Liver (tissue), 10 donors: ENCODE measurements at places on chromosomes 16 and 17. TPM values are rescaled to one million over a fixed set of nuclear protein-coding genes. Genes with fewer than 3 reads are reported as not detected.

DNA sequence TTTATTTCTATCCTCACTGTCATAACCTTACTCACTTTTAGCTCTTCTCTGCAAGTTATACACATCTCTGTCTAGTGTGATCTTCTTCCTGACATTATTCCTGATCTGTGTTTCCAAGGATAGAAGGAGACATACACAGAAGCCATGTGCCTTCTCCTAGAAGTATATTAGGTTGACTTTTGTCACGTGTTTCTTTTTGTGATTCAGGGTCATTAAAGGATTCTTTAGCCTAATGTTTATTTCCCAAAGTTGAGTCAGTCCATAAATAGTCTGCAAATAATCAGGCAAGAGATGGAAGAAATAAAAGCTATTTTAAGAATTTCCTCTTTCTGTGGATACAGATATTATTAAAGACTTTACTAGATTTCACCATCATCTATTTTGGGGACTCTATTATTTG, 214.1 kb upstream of the GOT2 start:
- H3K4me3 ChIP-seq = no peak overlapping the region
- H3K4me1 ChIP-seq = no peaks in the 10 kb centered on the region
- H3K36me3 ChIP-seq = no peaks in the 10 kb centered on the region
- H3K27ac ChIP-seq = no peak overlapping the region
- H3K27me3 ChIP-seq = no peaks in the 10 kb centered on the region
- no peak for DNase-seq

GRCh38 chr17:7322520-7323194, 6.5 kb downstream of the NEURL4 start:
- H3K27me3 ChIP-seq = no peaks in the 10 kb centered on the region
- no peak overlapping the region for H3K27ac ChIP-seq
- no peak for DNase-seq
- no peak overlapping the region for H3K4me3 ChIP-seq
- H3K4me1 ChIP-seq = no peaks in the 10 kb centered on the region

GRCh38 chr17:50101346-50102163, 6.4 kb downstream of the PDK2 start:
- peaks cover 5% of the 10 kb centered on the region for H3K36me3 ChIP-seq
- H3K4me3 ChIP-seq = peak overlapping the region; percentile 28
- no peaks in the 10 kb centered on the region for H3K27me3 ChIP-seq
- DNase-seq = no peak

- peak; percentile 39 for DNase-seq
- no peaks in the 10 kb centered on the region for H3K36me3 ChIP-seq
- H3K27ac ChIP-seq = no peak overlapping the region
- no peaks in the 10 kb centered on the region for H3K4me1 ChIP-seq
- no peak overlapping the region for H3K4me3 ChIP-seq
- H3K27me3 ChIP-seq = no peaks in the 10 kb centered on the region
Observed at GRCh38 chr16:88536971-88537751, 33.0 kb upstream of the ZC3H18 start.

GRCh38 chr16:3762107-3762750, 44.9 kb upstream of the TRAP1 start:
- H3K4me1 ChIP-seq = no peaks in the 10 kb centered on the region
- H3K27ac ChIP-seq = no peak overlapping the region
- DNase-seq = no peak

- DNase-seq = no peak
- H3K27ac ChIP-seq = no peak overlapping the region
- peaks cover 3% of the 10 kb centered on the region for H3K36me3 ChIP-seq
- no peak overlapping the region for H3K4me3 ChIP-seq
- no peaks in the 10 kb centered on the region for H3K27me3 ChIP-seq
Observed at GRCh38 chr16:2206780-2207433, 1.7 kb downstream of the MLST8 start.

DNA sequence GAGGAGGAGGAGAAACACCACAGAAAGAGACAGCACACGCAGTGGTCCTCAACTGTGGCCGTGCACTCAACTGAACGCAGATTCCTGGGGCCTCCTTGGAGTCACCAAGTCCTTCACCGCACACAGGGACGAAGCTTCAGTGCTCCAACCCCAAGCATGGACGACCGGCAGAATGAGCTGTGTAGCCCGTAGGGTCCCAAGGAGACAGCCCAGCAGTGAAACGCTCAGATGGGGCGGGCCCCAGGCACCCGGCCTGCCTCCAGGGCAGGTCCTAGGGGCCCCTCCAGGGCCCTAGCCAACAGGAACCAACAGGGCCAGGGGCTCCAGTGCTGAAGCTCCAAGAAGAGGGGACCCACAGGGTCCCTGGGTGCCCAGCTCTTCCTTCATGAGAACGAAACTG, 13.2 kb downstream of the RAB40B start:
- no peaks in the 10 kb centered on the region for H3K27me3 ChIP-seq
- DNase-seq = no peak
- H3K27ac ChIP-seq = peak overlapping the region; percentile 46
- H3K4me3 ChIP-seq = no peak overlapping the region
- peaks cover 18% of the 10 kb centered on the region for H3K4me1 ChIP-seq

GRCh38 chr16:76222853-76223252, 54.3 kb upstream of the CNTNAP4 start:
- no peak for DNase-seq
- no peaks in the 10 kb centered on the region for H3K27me3 ChIP-seq
- H3K27ac ChIP-seq = peak overlapping the region; percentile 28
- peaks cover 3% of the 10 kb centered on the region for H3K4me1 ChIP-seq
- no peak overlapping the region for H3K4me3 ChIP-seq

- H3K27me3 ChIP-seq = no peaks in the 10 kb centered on the region
- no peak for DNase-seq
- H3K4me1 ChIP-seq = no peaks in the 10 kb centered on the region
- H3K4me3 ChIP-seq = no peak overlapping the region
Observed at GRCh38 chr17:57413848-57414651, 157.7 kb downstream of the MSI2 start.

DNA sequence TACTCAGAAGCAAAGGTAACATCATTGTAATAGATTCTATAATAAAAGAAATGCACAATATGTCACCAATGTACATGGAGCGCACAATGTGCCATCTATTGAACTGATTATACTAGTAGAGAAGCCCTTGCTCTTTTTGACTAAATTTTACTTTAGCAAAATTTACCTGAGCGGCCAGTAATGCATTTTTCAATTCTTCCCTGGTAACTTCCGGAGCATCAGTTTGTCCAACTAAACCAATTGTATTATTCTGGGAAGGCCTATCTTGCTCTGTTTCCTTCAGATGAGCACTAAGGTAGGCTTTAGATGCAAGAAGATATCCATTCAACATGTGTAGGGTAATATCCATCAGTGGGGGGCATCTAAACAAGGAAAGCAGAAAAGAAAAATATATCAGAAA, 8.8 kb upstream of the BRIP1 start:
- H3K27ac ChIP-seq = no peak overlapping the region
- no peak overlapping the region for H3K4me3 ChIP-seq
- DNase-seq = no peak

DNA sequence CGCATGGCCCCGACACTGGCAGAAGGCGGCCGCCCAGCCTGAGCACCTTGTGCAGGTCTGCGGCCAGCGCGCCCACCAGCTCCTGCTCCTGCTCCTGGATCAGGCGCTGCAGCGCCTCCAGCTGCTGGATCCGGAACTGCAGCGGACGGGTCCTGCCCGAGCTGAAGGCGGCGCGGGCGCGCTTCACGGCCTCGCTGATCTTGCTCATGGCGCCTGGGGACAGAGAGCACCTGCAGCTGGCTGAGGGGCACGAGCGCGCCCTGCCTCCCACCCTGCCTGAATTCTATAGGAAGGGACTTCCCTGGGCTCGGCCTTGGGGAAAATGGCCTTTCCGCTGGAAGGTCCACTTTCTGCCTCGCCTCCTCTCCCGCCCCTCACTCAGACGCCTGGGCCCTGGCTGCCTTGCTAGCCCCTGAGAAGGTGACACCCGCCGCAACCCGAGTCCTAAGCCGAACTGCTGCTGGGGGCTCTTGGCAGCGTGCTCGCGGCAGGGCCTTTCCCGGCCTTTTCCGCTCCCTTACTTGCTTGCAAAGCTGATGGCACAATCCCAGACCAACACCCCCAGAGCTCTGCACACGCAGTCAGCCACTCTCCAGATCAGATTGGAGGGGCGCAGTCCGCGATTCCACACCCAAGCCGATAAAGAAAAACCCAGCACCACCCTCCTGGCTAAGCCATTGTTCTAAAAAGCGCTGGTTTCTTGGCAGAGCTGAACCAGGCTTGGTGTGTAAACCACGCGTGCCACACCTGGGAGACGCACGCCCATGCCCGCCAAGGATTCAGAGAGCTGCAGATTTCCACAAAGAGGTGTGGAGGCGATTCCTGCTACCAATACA, 3.0 kb downstream of the ALDH3A1 start:
- H3K36me3 ChIP-seq = no peaks in the 10 kb centered on the region
- no peak overlapping the region for H3K4me3 ChIP-seq
- peak; percentile 88 for DNase-seq

DNA sequence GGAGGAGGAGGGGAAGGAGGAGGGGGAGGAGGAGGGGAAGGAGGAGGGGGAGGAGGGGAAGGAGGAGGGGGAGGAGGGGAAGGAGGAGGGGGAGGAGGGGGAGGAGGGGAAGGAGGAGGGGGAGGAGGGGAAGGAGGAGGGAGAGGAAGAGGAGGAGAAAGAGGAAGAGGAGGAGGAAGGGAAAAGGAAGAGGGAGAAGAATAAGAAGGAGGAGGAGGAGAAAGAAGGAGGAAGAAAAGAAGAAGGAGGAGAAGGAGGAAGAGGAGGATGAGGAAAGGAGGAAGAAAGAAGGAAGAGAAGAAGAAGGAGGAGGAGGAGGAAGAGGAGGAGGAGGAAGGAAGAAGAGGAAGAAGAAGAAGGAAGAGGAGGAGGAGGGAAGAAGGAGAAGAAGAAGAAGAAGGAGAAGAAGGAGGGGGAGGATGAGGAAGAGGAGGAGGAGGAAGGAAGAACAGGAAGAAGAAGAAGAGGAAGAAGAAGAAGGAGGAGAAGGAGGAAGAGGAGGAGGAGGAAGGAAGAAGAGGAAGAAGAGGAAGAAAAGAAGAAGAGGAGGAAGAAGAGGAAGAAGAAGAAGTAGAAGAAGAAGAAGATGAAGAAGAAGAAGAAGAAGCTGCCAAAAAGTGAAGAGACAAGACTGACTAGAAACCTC, 103.8 kb downstream of the C16orf78 start:
- no peak overlapping the region for H3K4me3 ChIP-seq
- no peak for DNase-seq
- peaks cover under 1% of the 10 kb centered on the region for H3K4me1 ChIP-seq
- H3K27ac ChIP-seq = no peak overlapping the region
- H3K36me3 ChIP-seq = no peaks in the 10 kb centered on the region

- DNase-seq = no peak
- no peak overlapping the region for H3K4me3 ChIP-seq
- H3K27ac ChIP-seq = no peak overlapping the region
- H3K27me3 ChIP-seq = no peaks in the 10 kb centered on the region
- no peaks in the 10 kb centered on the region for H3K36me3 ChIP-seq
- no peaks in the 10 kb centered on the region for H3K4me1 ChIP-seq
Observed at GRCh38 chr16:22887445-22887844, 73.5 kb downstream of the HS3ST2 start.

DNA sequence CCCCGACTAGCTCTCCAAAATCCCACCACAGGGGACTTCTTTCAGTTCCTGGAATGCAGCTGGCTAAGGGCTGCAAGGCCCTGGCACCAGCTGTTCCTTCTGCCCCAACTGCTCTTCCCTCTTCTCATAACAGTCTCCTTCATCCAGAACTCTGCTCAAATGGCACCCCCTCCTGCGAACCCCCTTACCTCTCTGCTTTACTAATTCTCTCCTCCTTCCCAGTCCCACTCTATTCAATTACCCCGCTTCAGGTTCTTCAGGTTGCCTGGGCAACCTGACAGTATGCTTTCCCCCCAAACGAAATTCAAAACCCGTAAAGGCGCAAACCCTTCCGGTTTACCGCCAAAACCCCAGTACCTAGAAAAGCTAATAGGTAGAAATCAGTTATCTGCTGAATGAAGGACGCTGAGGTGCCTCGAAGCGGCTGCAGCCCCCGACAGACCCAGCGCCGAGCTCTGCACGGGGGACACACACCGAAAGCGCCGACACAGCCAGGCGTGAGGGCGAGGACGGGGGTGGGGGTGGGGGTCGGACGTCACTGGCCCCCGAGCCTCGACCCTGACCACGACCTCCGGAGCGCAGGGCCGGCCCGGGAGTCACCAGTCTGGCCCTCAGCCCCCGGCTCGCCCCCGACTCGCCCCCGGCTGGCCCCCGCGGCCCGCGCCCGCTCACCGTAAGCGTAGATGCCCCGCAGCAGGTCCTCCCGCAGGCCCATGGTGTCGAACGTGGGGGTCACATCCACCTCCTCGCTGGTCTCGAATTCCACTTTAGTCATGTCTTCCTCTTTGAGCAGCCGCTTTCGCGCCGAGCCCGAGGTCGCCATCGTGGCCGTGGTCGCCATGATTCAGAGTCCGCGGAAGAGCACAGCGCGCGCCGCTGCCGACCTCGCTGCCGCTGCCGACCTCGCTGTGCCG, 550 bp downstream of the EIF4A3 start:
- peak overlapping the region; percentile 67 for H3K4me3 ChIP-seq
- H3K27ac ChIP-seq = peak overlapping the region; percentile 93
- peaks cover 27% of the 10 kb centered on the region for H3K36me3 ChIP-seq
- no peaks in the 10 kb centered on the region for H3K27me3 ChIP-seq
- DNase-seq = peak; percentile 42
- H3K4me1 ChIP-seq = peaks cover 8% of the 10 kb centered on the region

DNA sequence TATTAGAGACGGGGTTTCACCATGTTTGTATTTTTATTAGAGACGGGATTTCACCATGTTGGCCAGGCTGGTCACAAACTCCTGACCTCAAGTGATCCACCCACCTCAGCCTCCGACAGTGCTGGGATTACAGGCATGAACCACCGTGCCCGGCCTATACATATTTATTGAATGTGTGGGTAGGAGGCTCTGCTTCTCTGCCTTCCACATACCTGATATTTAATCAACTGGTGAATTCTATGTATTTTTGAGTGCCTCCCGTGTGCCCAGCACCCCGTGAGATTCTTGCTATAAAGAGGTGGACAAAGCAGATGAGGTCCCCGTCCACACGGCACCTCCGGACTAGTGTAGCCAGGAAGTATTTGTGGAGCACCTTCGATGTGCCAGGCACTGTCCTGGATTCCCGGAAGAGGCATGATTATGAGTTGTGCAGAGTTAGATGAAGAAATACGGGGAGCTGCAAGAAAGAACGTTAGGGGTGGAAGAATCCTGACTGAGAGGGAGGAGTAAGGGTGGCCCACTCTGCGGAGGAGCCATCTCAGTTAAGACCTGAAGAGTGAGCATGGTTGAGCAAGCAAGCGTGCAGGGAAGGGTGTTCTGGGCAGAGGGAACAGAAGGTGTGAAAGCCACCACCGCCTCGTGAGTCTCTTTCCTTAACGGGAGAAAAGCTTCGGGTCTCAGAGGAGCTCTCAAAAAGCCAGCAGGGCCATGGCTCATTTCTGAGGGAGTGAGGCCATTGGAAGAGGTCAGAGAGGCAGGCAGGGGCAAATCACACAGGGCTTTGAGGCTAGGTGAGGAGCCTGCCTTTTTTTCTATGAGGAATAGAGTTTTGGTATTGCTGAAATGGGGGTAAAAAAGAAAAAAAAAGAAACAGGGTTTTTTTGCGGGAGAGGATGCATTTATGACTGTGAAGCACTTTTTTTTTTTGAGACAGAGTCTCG, 21.2 kb downstream of the CRISPLD2 start:
- peaks cover 4% of the 10 kb centered on the region for H3K27me3 ChIP-seq
- no peak overlapping the region for H3K27ac ChIP-seq
- H3K36me3 ChIP-seq = no peaks in the 10 kb centered on the region
- H3K4me1 ChIP-seq = no peaks in the 10 kb centered on the region

GRCh38 chr17:42678951-42679491, 2.2 kb upstream of the PLEKHH3 start:
- peak overlapping the region; percentile 82 for H3K27ac ChIP-seq
- no peaks in the 10 kb centered on the region for H3K27me3 ChIP-seq
- peak; percentile 52 for DNase-seq
- peaks cover 35% of the 10 kb centered on the region for H3K4me1 ChIP-seq
- no peaks in the 10 kb centered on the region for H3K36me3 ChIP-seq
- H3K4me3 ChIP-seq = no peak overlapping the region

The ELMO3 gene
- 2.5 TPM for polyA plus RNA-seq

The CRYM gene
- polyA plus RNA-seq = 6.8 TPM

The TERB1 gene
- polyA plus RNA-seq = 0.17 TPM

The ST6GALNAC2 gene
- polyA plus RNA-seq = 0.90 TPM

The SMTNL2 gene
- polyA plus RNA-seq = 0.13 TPM

The KRTAP2-1 gene
- polyA plus RNA-seq = not detected
